Activated CD8-positive, alpha-beta memory T cell treated with anti-CD3 and anti-CD28 coated beads, Interleukin-2, amount 10 ng/mL, durations not matched to agents 7 days and 5 days (primary cell): ENCODE measurements at places on chromosomes 5 and 9. TPM values are rescaled to one million over a fixed set of nuclear protein-coding genes. Genes with fewer than 3 reads are reported as not detected.

DNA sequence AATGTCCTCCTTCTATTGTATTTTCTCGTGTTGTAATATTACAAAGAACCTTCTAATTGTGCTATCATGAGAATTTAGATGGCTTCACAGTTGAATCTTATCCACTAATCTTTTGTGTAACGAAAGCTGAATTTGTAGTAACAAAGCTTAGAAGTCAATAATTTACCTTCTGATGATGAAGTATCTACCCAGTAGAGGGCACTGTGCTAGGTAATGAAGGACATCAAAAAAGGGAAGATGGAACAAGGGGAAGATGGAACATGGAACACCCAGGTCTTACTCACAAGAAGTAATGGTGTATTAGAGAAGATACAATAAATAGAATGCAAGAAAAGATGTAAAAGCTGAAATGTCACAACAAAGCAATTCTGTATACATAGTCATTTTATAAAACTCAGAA lies 131.0 kb upstream of the CCNG1 start:
- no peak for DNase-seq
- H3K4me3 ChIP-seq, result no peak overlapping the region
- no peaks in the 10 kb centered on the region for H3K36me3 ChIP-seq
- peaks cover 2% of the 10 kb centered on the region for H3K4me1 ChIP-seq

DNA sequence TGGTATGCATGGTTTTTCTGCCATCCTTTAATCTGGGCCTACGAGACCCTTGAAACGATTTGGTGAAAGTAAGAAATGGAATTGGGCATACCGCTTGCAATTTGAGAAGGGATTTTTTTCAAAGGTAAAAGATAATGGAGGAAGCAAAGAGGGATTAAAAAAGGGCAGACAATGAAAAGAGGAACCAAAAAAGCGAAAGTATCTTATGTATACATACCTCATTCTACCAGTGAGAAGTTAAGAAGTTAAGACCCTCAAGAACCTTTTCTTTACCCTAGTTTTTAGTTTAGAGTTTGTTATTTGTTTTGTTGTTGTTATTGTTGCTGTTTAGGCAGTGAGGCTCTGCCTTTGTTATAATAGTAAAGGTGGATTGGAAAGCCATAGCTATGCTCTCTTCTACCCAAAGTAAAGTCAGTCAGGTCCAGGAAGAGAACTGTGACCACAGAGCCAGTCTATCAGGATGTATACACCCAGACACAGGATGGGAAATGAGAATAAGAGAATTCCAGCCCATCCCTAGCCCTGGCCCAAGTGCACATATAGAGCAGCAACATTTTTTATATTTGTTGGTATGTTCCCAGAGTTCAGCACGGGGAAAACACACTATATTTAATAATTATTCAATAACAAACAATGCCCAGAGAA lies 166.6 kb downstream of the RFX3 start:
- no peaks in the 10 kb centered on the region for H3K4me1 ChIP-seq
- no peaks in the 10 kb centered on the region for H3K27me3 ChIP-seq
- H3K4me3 ChIP-seq, result no peak overlapping the region
- DNase-seq, result no peak
- H3K27ac ChIP-seq, result no peak overlapping the region
- H3K36me3 ChIP-seq, result peaks cover 1% of the 10 kb centered on the region

DNA sequence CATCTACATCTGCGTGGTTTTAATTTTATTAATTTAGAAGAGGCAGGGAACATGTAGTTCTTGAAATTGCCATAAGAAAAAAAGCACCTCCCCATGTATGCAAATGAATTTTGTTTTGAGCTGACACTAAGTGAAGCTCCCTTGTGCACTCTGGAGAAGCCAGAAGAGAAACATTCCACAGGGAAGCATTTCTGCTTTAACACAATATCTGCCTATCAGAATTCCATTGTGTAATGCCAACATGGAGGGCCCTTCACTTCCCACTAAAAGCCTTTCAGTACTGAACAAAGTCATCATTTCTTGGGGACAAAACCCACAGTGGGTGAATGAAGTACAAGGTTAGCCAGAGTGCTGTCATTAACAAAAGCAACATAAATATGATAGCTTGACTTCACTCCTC lies 59.7 kb downstream of the PRELID2 start:
- no peak overlapping the region for H3K4me3 ChIP-seq
- no peak overlapping the region for H3K27ac ChIP-seq
- no peaks in the 10 kb centered on the region for H3K36me3 ChIP-seq
- no peaks in the 10 kb centered on the region for H3K4me1 ChIP-seq
- no peak for DNase-seq

GRCh38 chr9:136399176-136400037 lies 563 bp downstream of the SNAPC4 start:
- H3K27me3 ChIP-seq, result no peaks in the 10 kb centered on the region
- peaks cover 42% of the 10 kb centered on the region for H3K4me1 ChIP-seq

DNA sequence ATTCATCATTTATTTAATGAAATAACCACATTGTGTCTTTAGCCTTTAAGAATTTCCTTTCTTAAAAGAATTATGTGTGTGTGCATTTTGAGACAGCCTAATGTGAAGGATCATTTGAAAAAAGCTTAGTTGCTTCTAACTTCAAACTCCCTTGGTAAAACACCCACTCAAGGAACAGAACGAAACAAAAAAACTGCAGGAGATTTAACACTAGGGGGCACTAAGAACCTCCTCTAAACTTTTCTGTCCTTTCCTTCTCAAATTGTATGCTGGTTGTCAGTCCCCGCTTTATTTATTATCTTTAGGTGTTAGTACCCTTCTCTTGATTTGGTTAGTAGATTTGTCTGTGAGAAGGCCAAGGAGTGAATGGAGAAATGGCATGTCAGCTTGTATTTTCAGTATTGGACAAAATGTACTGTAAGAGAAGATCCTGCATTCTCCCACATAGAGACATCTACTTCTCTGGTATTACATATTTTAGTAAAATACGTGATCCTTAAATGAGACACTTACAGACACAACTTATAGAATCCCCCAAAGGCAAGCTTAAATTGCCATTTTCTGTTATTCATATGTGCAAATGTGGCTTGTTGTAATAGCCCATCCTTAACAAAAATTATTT lies 229.7 kb downstream of the MRPS30 start:
- DNase-seq, result no peak
- no peaks in the 10 kb centered on the region for H3K27me3 ChIP-seq
- H3K36me3 ChIP-seq, result no peaks in the 10 kb centered on the region

Gene S100Z
- total RNA-seq, result 0.42 TPM

Gene PLPP7
- total RNA-seq, result not detected
